ENCODE measurements at places on chromosomes 16 and 17. TPM values are rescaled to one million over a fixed set of nuclear protein-coding genes. Genes with fewer than 3 reads are reported as not detected.

SLC52A1 gene
- polyA plus RNA-seq = 0.12 TPM

DNA sequence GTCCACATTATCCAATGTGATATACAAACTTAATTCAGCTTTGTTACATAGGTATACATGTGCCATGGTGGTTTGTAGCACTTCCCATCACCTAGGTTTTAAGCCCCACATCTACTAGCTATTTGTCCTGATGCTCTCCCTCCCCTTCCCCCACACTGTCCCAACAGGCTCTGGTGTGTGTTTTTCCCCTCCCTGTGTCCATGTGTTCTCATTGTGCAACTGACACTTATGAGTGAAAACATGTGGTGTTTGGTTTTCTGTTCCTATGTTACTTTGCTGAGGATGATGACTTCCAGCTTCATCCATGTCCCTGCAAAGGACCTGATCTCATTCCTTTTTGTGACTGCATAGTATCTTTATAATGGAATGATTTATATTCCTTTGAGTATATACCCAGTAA is 196.7 kb downstream of the CDH11 start:
- H3K4me1 ChIP-seq = no peaks in the 10 kb centered on the region
- H3K36me3 ChIP-seq = no peaks in the 10 kb centered on the region
- no peaks in the 10 kb centered on the region for H3K27me3 ChIP-seq
- no peak for DNase-seq
- H3K27ac ChIP-seq = no peak overlapping the region

DNA sequence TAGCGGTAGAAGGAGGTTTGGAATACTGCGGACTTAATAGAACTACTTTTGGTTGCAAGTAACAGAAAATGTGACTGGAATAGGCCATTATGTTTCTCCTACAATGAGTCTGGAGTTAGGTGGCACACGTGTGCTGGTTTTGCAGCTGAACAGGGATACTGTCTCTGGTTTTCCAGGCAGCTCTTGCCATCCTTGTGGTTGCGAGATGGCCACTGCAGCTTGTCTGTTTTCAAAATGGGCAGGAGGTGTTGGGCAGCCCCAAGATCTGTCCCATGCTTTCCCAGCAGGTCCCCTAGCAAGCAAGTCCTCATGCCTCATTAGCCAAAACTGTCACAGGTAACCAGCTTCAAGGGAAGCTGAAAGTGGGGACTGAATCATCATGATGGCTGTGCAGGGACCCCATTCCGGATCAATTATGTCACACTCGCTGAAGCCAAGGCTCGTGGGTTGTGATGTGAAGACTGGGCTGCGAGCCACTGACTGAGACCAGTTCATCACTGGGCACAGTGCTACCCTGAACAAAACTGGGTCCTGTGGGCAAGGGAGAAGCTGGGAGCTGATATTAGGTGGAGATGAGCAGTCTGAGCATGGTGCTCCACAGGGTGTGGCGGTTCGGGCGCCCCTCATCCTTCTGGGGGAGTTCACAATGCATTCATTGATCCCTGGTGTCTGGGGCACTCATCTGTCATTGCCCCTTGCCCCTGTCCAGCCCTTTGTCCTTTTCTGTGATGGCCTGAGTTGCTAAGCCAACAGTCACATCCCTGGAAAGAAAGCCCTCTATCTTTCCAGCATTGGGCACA is 82.1 kb downstream of the KSR1 start:
- no peaks in the 10 kb centered on the region for H3K27me3 ChIP-seq
- H3K4me3 ChIP-seq = no peak overlapping the region
- H3K27ac ChIP-seq = no peak overlapping the region
- no peaks in the 10 kb centered on the region for H3K4me1 ChIP-seq

DNA sequence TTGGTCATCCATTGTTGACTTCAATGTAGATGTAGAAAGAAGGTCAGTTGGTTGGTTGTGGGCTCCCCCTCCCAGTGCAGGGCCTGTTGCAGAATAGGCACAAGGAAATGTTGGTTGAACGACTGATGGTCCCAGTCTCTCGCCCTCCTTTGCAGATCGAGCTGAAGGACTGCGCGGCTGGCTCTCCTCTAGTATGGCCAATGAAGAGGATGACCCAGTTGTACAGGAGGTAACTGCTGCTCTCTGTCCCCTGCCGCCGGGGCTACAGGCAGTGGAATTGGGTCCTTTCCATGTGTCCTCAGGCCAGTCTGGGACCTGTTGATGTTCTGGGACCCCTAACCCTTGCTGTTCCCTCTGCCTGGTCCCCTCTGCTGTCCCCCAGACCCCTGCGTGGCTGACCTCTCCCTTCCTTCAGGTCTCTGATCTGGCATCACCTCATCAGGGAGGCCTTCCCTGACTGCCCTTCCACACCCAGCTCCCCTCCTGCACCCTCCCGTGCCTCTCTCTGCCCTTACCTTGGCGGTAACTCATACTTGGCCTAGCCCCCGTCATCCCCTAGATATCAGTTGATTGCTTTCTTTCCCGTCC is 5.7 kb downstream of the POLR3E start:
- no peak overlapping the region for H3K27ac ChIP-seq
- H3K27me3 ChIP-seq = no peaks in the 10 kb centered on the region
- DNase-seq = no peak
- H3K36me3 ChIP-seq = peaks cover 44% of the 10 kb centered on the region
- peaks cover 28% of the 10 kb centered on the region for H3K4me1 ChIP-seq

GRCh38 chr16:73572135-73572828 is 524.4 kb upstream of the ZFHX3 start:
- no peaks in the 10 kb centered on the region for H3K36me3 ChIP-seq
- DNase-seq = no peak
- no peaks in the 10 kb centered on the region for H3K27me3 ChIP-seq

Measured in CD8-positive, alpha-beta memory T cell (primary cell).